Activated CD8-positive, alpha-beta T cell treated with anti-CD3 and anti-CD28 coated beads for 36 hours (primary cell): ENCODE measurements at places on chromosomes 7 and 10. TPM values are rescaled to one million over a fixed set of nuclear protein-coding genes. Genes with fewer than 3 reads are reported as not detected.

The CLEC5A gene
- not detected for total RNA-seq

The C10orf53 gene
- total RNA-seq, result not detected

The CALN1 gene
- total RNA-seq, result 0.02 TPM

The PLEKHA1 gene
- 17.0 TPM for total RNA-seq

The GBX1 gene
- not detected for total RNA-seq

The BTBD16 gene
- total RNA-seq, result not detected

The ITIH5 gene
- total RNA-seq, result not detected

The NUTM2E gene
- 0.23 TPM for total RNA-seq
